ENCODE measurements at places on chromosomes 13 and 19.
A peak's percentile ranks its signal among the peaks of the same experiment; 100 is the strongest.

DNA sequence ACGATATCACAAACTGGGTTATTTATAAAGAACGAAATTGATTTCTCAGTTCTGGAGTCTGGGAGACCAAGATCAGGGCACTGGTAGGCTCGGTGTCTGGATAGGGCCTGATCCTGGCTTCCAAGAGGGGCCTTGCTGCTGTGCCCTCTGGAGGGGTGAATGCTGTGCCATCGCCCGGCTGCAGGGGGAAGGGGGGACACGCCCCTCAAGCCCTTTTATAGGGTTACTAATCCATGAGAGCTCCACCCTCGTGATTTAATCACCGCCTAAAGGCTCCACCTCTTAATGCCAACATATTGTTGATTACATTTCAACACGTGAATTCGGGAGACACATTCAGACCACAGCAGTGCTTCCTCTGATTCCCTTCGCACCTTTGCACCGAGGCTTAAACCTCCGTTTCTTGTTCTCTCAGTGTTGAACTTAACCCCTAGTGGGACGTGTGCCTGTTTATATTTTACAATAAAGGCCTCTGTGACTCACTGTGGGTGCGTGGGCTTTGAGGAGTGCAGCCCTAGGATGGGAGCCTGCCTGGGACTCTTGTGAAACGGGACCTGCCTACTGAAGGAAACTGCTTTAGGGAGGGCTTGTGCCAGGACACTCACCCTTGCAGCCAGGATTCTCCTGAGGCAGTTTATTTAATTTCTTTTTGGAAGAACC lies 52.4 kb upstream of the SPATA13 start:
- no peak for DNase-seq

GRCh38 chr13:33213024-33213768 lies 72.4 kb downstream of the STARD13 start:
- DNase-seq, result no peak

DNA sequence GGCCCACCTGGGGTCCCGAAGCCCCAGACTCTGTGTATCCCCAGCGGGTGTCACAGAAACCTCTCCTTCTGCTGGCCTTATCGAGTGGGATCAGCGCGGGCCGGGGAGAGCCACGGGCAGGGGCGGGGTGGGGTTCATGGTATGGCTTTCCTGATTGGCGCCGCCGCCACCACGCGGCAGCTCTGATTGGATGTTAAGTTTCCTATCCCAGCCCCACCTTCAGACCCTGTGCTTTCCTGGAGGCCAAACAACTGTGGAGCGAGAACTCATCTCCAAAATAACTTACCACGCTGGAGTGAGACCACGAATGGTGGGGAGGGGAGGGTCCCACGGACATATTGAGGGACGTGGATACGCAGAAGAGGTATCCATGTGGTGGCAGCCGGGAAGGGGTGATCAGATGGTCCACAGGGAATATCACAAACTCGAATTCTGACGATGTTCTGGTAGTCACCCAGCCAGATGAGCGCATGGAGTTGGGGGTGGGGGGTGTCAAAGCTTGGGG lies 1.0 kb upstream of the ICAM5 start:
- no peak for DNase-seq

GRCh38 chr19:18476507-18477041 lies 38.6 kb upstream of the ISYNA1 start:
- DNase-seq, result no peak

DNA sequence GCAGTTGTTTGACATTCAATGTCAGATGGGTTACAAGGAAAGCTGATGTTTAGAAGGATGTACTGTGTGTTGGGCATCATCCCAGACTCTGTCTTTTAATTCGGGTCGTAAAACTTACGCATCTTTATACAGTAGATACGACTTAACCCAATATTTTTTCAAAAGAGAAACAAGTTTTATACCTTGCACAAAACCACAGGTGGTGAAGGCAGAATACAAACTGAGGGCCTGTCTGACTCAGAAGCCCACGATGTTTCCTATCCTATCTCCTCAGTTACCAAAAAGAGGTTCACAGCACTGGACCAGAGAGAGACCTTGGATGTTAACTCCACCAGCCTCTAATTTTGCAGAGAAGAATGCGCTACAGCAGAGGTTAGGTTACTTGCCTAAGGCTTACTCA lies 477.0 kb downstream of the FOXO1 start:
- DNase-seq, result no peak

GRCh38 chr13:24671386-24672113 lies 8.7 kb upstream of the ATP12A start:
- DNase-seq, result peak; percentile 49

GRCh38 chr13:84812078-84812477 lies 929.8 kb upstream of the SLITRK1 start:
- no peak for DNase-seq

- DNase-seq, result no peak
Observed at GRCh38 chr19:33441277-33441699, 67.8 kb downstream of the CEBPG start.

DNA sequence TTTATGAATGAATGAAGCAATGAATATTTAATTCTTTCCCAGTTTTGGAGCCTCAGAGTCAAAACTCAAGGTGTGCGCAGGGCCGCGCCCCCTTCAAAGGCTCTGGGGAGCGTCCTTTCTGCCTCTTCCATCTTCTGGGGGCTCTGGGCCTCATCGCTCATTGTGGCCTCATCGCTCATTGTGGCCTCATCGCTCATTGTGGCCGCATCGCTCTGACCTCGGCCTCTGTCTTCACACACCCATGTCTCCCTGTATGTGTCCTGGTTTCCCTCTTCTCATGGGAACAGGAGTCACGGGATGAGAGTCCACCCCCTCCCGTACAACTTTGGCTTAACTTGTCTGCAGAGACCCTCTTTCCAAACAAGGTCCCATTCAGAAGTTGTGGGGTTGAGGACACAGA lies 3.2 kb upstream of the MEX3D start:
- DNase-seq, result no peak

Data from inflammatory macrophage (primary cell).